ENCODE measurements at places on chromosomes 7 and 10. TPM values are rescaled to one million over a fixed set of nuclear protein-coding genes. Genes with fewer than 3 reads are reported as not detected.

The ATOH7 gene
- total RNA-seq, result 0.13 TPM

The MEOX2 gene
- total RNA-seq, result 58.7 TPM

The PAPOLB gene
- total RNA-seq, result 0.22 TPM

The ABCB1 gene
- total RNA-seq, result 0.53 TPM

The PRKAR2B gene
- 3.7 TPM for total RNA-seq

The SNX10 gene
- total RNA-seq, result 1.2 TPM

The ITGB8 gene
- total RNA-seq, result 7.5 TPM

The TMEM130 gene
- total RNA-seq, result 2.3 TPM

The CAV2 gene
- 33.6 TPM for total RNA-seq

The LRRC18 gene
- 0.18 TPM for total RNA-seq

The NCOA4 gene
- total RNA-seq, result 135 TPM

The PTF1A gene
- not detected for total RNA-seq

The MSMB gene
- not detected for total RNA-seq

The CDK13 gene
- 52.8 TPM for total RNA-seq

The GPNMB gene
- 98.1 TPM for total RNA-seq

The MMD2 gene
- total RNA-seq, result not detected
